Endothelial cell (in vitro differentiated cells): ENCODE measurements at places on chromosomes 5 and 9. TPM values are rescaled to one million over a fixed set of nuclear protein-coding genes. Genes with fewer than 3 reads are reported as not detected.

FUT7 gene
- not detected for total RNA-seq

ZNF883 gene
- total RNA-seq, result 6.1 TPM

INPP5E gene
- 23.6 TPM for total RNA-seq

ANKRD55 gene
- total RNA-seq, result not detected

NRG2 gene
- not detected for total RNA-seq

PRSS3 gene
- total RNA-seq, result 0.59 TPM

GZMA gene
- total RNA-seq, result 0.62 TPM

GPRIN1 gene
- total RNA-seq, result 3.9 TPM

UGT3A1 gene
- total RNA-seq, result 0.85 TPM

DNA sequence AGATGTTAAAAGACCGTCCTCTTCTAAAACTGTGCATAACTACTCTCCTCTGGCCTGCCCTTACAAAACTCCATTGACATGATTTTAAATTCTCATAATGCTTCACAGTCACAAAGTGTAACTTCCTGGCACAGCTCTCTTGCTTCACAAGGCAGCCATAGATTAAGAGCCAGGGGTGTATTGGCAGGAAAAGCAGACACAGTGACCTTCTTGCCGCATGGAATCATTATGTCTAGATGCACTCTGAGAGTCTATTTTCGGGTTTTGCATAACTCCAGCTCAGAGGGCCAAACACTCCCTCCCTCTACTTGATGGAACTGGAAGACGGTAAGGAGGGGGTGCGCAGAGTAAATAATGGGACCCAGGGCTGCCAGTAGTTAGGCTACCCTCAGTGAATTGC lies 110.1 kb downstream of the MARCHF3 start:
- peaks cover 60% of the 10 kb centered on the region for H3K4me1 ChIP-seq
- H3K36me3 ChIP-seq, result peaks cover 5% of the 10 kb centered on the region
- H3K27ac ChIP-seq, result peak overlapping the region; percentile 98
- no peak overlapping the region for H3K4me3 ChIP-seq
- DNase-seq, result no peak

DNA sequence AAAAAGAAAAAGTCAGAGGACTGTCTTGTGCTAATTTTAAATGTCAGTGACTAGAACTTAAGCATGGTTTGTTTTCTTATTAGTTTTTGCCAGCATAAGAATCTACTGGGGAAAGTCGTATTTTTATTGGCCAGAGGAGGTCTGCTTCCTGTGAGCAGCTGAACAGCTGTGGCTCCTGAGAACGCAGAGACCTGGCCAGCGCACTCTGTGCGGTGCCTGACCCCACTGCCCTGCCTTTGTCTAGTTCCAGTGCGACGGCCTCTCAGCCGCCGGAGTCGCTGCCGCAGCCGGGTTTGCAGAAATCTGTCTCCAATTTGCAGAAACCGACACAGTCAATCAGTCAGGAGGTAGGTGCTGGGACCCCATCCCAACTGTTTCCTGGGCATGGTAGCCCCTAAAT lies 42.5 kb downstream of the PRRC2B start:
- peaks cover 8% of the 10 kb centered on the region for H3K27me3 ChIP-seq
- no peak overlapping the region for H3K4me3 ChIP-seq
- H3K4me1 ChIP-seq, result peaks cover 16% of the 10 kb centered on the region
- no peak for DNase-seq
- H3K36me3 ChIP-seq, result peaks cover 65% of the 10 kb centered on the region

- H3K27me3 ChIP-seq, result peaks cover 1% of the 10 kb centered on the region
- no peak for DNase-seq
- H3K27ac ChIP-seq, result no peak overlapping the region
- no peaks in the 10 kb centered on the region for H3K36me3 ChIP-seq
Measured at GRCh38 chr5:1019001-1019905, 10.7 kb downstream of the NKD2 start.

GRCh38 chr9:98075332-98075805 lies 18.8 kb downstream of the NANS start:
- no peak for DNase-seq
- H3K27ac ChIP-seq, result no peak overlapping the region
- peaks cover 15% of the 10 kb centered on the region for H3K36me3 ChIP-seq
- peaks cover 2% of the 10 kb centered on the region for H3K27me3 ChIP-seq
- H3K4me3 ChIP-seq, result no peak overlapping the region
- H3K4me1 ChIP-seq, result peaks cover 5% of the 10 kb centered on the region

DNA sequence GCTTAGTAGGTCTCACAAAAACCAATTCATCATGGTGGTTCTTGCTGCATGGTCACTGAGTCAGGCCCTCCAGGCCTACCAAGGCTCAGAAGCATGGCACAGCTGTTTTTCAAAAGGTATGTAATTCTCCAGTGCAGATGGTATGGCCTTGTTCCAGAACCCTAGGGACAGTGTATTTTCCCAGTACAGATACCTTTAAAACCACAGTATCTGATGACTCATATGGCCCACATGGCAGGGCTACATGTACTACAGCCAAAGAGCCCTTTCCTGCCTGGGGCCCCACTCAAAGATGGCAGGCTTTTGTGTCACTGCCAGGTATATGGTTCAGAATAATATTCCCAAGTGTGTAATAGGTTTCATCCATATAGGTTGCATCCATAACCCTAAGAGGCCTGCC lies 16.5 kb downstream of the CSF2 start:
- peaks cover 13% of the 10 kb centered on the region for H3K4me1 ChIP-seq
- H3K27me3 ChIP-seq, result peaks cover 6% of the 10 kb centered on the region
- H3K27ac ChIP-seq, result no peak overlapping the region
- no peaks in the 10 kb centered on the region for H3K36me3 ChIP-seq
- no peak overlapping the region for H3K4me3 ChIP-seq

DNA sequence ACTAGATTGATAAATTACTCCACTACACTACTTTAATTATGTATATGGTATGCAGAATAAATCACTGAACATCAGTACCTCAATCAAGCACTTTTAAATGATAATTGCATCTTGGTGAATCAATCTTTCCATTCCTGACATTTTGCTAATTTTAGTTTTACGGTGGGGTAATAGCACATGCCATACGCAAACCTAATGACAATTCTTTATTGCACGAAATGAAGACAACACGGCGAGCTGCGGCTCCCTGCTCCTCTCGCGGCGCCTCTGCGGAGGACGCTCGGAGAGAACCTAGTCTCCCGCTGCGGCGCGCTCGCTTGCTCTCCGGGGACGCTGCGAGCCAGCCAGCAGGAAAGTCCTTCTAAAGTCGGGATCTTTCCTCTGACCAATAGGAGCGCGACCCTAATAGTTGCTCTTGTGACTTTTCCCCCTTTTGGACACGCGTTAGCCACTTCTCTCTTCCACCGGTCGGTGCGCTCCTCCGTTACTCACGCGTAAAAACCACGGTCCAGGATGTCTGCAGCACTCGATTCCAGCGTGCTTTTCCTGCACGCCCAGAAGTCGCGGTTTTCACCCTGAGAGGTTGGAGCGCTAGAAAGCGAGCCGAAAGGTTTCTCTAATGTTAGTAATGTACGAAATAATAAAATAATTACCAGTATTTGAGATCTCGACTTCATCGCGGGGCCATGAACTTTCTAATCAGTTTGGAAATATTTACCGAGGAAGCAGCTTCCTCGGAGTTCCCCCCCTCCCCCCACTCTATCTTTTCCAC lies 1.0 kb upstream of the MEF2C start:
- DNase-seq, result peak; percentile 67
- H3K36me3 ChIP-seq, result peaks cover 6% of the 10 kb centered on the region
- peaks cover 11% of the 10 kb centered on the region for H3K27me3 ChIP-seq
- peak overlapping the region; percentile 94 for H3K27ac ChIP-seq
- peak overlapping the region; percentile 99 for H3K4me3 ChIP-seq

GRCh38 chr5:163460562-163461171 lies at the start of gene HMMR:
TSS of gene HMMR (plus strand) at chr5:163460632. CDS start at chr5:163460693, 61 bp downstream.
- peak within 1 kb of the TSS; percentile 97 for H3K4me3 ChIP-seq
- H3K4me1 ChIP-seq, result peaks cover 9% of the 10 kb centered on the region
- H3K27me3 ChIP-seq, result no peaks in the 10 kb centered on the region
- no peaks in the 10 kb centered on the region for H3K36me3 ChIP-seq
- H3K27ac ChIP-seq, result peak within 1 kb of the TSS; percentile 81

- DNase-seq, result no peak
- peaks cover 19% of the 10 kb centered on the region for H3K4me1 ChIP-seq
- no peak overlapping the region for H3K27ac ChIP-seq
- H3K36me3 ChIP-seq, result peaks cover 13% of the 10 kb centered on the region
Measured at GRCh38 chr5:172901788-172902496, 57.3 kb upstream of the RPL26L1 start.

DNA sequence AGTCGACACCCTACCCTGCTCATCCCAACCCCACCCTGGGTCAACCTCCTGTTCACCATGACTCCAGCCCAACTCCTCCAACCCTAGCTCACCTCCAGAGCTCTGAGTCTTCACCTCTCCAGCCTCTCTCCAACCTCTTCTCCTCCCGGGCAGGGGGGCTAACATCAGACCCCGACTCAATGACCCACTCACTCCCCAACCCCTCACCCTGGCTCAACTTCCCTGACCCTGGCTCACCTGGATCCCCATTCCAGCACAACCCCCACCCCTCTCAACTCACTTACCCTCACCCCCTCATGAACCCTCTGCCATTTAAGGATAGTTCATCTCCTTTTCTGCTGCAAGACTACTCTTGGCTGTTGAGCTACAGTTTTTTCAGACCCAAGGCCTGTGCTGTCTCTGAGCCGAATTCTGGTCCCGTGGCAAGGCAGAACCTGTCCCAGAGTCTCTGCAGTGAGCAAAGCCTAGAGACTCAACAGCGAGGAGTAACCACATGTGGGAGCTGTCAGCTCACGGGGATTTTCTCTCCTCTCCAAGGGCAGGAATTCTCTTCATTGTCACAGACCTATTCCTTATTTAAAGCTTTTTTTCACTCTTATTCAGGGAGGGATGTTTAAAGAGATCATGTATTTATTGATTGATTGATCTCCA lies 29.8 kb downstream of the ANKRD33B start:
- no peak overlapping the region for H3K4me3 ChIP-seq
- no peak overlapping the region for H3K27ac ChIP-seq
- H3K27me3 ChIP-seq, result no peaks in the 10 kb centered on the region
- H3K36me3 ChIP-seq, result no peaks in the 10 kb centered on the region

DNA sequence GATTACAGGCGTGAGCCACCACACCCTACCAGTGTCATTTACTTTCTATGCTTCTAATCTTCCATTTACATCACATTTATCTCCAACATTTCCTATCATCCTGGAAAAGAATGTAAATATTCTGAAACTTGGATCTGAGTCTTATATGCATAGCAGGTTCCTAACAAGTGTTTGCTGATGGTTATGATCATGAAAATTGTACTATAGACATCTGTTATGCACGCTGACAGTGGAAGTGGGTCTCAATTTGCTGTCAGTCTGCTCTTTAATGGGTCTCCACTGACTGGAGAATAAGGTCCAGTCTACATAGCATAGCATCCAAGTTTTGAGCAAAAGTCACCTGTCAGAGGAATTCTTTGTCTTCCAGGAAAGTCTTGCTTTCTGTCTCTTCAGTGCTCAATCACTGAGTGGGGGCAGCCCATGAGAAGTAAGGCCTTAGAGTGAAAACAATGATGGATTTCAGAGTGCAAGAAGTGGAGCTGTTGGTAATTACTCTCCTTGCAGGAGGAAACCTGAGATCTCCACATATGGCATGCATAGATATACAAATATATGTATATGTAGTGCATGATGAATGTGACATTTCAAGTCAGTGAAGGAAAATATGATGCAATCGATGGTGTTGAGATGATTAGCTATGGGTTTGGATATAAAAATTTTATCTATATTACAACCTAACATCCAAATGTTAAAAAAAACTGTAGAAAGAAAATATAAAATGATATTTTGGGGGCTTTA lies 29.2 kb upstream of the MSANTD3 start:
- H3K4me3 ChIP-seq, result no peak overlapping the region
- no peaks in the 10 kb centered on the region for H3K27me3 ChIP-seq
- peaks cover 8% of the 10 kb centered on the region for H3K4me1 ChIP-seq
- DNase-seq, result no peak

GRCh38 chr5:55304584-55304983 lies 2.9 kb downstream of the DHX29 start:
- no peak overlapping the region for H3K4me3 ChIP-seq
- DNase-seq, result no peak
- H3K4me1 ChIP-seq, result no peaks in the 10 kb centered on the region
- H3K27me3 ChIP-seq, result no peaks in the 10 kb centered on the region
- peaks cover 9% of the 10 kb centered on the region for H3K36me3 ChIP-seq
- no peak overlapping the region for H3K27ac ChIP-seq

DNA sequence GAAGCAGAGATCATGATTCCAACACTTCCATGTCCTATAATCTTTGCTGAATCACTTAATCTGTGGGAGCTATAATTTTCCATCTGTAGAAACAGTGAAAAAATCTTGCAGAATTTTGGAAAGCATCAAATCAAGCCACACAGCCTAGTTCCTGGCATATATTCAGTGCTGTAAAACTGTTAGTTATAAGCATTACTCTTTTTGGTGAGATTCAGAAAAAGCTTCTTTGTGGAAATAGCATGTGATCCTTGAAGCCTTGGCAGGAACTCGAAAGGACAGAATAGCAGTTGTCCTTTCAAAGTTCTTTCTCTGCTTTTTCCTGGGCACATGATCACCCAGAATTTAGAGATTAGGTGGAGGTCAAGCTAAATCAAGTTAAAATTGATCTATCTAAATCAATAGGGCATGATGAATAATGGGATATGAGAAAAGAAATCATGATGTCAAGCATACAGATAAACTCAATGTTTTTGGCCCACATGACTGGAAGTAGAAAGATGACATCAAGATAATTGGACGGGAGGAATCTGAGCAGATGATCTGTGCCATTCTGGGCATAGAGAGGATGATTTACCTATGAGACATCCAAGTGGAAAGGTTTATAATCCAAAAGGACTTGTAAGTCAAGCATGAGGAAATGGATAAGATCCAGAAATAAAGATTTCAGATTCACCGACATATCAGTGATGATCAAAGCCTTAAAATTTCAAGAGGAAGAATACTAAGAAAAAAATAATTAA lies 73.1 kb downstream of the TMEM232 start:
- H3K27me3 ChIP-seq, result no peaks in the 10 kb centered on the region
- H3K36me3 ChIP-seq, result no peaks in the 10 kb centered on the region
- peaks cover 5% of the 10 kb centered on the region for H3K4me1 ChIP-seq
- no peak for DNase-seq
- H3K27ac ChIP-seq, result no peak overlapping the region
